ENCODE measurements at places on chromosomes 2 and 18.
A peak's percentile ranks its signal among the peaks of the same experiment; 100 is the strongest.

DNA sequence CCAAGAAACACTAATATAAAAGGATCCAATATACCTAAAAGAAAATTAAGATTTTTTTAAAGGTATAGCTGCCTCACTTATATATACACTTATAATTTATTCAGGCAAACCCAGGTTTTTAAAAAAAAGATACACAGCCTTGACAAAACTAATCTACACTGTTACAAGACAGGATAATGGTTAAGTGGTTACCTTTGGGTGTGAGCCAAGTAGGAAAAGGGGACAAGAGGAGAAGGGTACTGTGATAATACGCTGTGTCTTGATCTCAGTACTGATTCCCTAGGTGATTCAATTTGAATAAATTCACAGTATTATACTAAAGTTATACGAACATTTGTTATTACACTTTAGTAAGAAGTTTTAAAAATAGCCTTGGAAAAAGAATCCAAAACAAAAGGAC lies 30.6 kb downstream of the KLHL41 start:
- no peak for DNase-seq

GRCh38 chr2:111121028-111121827 lies 514 bp downstream of the BCL2L11 start:
- no peak for DNase-seq

GRCh38 chr2:40282428-40282827 lies 169.5 kb downstream of the SLC8A1 start:
- no peak for DNase-seq

GRCh38 chr2:239979243-239980023 lies 45.7 kb downstream of the NDUFA10 start:
- no peak for DNase-seq

GRCh38 chr2:28063492-28063962 lies 173.0 kb downstream of the BABAM2 start:
- peak; percentile 69 for DNase-seq

DNA sequence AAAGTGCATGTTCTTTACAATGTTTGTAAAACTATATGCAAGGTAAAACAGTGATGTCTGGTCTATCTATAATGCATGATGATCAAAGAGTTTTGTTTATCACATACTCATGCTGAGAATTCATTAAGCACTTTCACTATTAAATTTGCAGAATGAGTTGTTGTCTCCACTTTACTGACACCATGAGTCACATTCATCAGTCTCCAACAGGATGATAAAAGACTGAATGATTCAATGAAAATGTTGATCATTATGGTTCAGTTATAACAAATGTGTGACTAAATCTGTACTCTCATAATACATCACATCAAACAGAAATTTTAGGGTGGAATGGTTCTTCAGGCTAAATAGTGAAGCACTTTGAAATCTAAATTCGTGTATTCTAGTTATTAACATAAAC lies 129.0 kb downstream of the ERBB4 start:
- no peak for DNase-seq

DNA sequence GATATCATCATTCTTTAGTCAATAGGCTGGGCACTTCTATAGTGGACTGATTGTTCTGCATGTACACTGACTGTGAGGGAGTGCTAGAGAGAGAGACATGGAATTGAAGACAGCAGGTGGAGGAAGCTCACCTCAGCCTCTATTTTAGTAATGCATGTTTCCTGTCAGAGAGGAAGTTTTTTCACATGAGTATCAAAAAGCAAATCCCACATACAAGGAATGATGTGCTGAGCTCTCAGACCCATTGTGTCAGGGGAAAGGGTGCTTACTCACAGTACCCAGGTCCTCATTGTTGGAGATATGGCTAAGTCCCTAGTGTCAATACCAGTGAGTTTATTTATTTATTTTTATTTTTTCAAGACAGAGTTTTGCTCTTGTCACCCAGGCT lies 9.9 kb upstream of the CDK15 start:
- no peak for DNase-seq

- DNase-seq, result peak; percentile 42
Measured at GRCh38 chr2:121810959-121811853, 55.8 kb downstream of the TSN start.

DNA sequence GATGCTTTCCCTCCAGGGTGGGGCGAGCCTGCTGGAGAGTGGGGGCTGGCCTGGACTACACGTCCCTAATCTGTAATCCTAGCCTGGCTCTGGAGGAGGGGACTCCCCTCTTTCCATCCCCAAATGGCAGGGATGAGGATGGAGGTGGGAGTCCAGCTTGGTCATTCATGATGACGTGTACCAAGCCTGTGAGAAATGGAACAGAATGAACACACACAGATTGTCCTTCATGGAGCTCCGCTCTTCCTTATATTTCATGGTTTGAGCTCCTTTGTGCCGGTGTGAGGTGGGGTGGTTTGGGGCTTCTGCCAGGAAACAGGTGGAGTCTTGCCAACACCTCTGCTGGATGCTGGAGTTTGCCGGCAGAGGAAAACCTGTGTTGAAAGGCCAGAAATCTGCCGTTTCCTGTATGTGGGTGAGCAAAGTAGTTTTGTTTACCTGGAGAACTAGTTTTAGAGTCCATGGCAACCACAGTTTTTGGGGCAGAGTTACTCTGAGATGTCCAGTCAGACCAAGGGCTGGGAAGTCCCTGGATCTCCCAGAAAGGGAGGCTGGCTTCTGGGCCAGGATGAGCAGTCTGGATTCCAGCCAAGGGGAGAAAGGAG lies 417.6 kb upstream of the MEX3C start:
- no peak for DNase-seq

- peak; percentile 74 for DNase-seq
Measured at GRCh38 chr2:48420512-48421197, 109.3 kb upstream of the STON1 start.

DNA sequence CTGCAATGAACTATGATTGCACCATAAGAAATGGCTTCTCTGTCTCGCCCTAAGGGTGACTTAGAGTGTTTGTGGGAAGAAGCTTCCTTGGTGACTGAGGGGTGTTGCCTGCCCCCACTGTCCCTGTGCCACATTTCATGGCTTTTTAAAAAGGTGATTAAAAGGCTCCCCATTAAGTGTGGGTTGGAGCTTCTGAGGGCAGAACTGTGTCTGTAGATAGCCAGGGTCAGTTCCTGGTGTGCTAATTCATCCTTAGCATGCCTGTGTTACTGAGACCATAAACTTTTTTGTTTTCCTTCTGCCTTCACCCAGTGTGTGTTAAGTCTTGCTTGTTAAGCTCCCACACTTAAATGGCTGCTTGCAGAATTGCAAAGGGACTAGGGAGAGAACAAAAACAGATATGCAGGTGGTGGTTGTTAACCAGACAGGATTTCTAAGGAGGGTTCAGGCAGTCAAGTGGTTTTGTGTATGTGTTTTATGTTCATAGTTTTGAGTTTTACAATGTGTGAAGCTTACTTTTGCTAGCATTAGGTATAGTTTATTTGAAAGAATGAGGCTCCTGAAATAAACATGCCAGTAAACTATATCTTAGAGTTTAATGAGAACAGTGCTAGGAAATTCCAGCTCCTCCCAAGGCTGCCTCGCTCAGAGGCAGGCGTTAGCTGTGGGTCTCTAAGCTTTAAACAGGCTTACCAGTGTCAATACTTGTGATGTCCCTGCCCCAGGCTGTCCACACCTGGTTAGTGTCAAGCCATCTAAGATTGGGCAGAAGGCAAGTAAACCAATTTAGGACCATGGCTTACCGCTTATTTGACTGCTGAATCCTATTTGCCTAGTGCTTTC lies 14.5 kb downstream of the CERS6 start:
- DNase-seq, result no peak

GRCh38 chr2:34307636-34308035 lies 708.5 kb upstream of the FAM98A start:
- DNase-seq, result no peak

GRCh38 chr18:57859314-57859713 lies 56.2 kb upstream of the ATP8B1 start:
- no peak for DNase-seq

DNA sequence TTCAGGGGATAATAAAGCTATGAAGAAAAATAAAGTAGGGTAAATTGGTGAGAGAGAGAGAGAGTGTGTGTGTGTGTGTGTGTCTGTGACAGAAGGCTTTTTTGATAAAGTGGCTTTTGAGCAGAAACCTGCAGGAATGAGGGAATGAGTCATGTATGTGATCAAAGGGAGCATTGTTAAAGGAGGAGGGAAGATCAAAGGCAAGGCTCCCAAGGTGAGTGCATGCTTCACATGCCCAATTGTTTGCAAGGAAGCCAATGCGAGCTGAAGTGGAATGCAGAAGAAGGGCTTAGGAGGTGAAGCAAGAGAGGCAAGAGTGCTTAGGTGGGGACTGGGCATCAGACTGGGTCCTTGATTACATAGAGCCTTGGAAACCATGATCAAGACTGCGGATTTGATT lies 96.8 kb downstream of the DNAH6 start:
- DNase-seq, result no peak

DNA sequence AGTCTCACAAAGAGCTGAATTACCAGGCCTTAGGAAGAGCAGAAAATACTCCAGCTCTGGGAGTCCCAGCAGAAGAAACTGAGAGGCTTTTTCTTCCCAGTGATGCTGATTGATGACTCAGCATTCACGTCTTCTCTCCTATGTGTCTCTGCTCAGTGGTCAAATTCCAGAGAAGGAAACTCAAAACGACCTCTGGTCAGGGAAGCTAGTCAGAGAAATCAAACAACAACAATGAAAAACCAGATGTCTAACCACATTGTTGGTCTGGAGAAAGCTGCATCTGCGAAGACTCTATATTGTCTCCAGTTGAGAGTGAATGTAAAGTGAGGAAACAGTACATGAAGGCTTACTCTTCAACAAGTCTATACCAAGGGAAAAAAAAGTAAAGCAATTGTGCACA lies 28.6 kb upstream of the CERS6 start:
- peak; percentile 87 for DNase-seq

- DNase-seq, result no peak
Measured at GRCh38 chr2:121342751-121343150, 57.7 kb upstream of the TFCP2L1 start.

DNA sequence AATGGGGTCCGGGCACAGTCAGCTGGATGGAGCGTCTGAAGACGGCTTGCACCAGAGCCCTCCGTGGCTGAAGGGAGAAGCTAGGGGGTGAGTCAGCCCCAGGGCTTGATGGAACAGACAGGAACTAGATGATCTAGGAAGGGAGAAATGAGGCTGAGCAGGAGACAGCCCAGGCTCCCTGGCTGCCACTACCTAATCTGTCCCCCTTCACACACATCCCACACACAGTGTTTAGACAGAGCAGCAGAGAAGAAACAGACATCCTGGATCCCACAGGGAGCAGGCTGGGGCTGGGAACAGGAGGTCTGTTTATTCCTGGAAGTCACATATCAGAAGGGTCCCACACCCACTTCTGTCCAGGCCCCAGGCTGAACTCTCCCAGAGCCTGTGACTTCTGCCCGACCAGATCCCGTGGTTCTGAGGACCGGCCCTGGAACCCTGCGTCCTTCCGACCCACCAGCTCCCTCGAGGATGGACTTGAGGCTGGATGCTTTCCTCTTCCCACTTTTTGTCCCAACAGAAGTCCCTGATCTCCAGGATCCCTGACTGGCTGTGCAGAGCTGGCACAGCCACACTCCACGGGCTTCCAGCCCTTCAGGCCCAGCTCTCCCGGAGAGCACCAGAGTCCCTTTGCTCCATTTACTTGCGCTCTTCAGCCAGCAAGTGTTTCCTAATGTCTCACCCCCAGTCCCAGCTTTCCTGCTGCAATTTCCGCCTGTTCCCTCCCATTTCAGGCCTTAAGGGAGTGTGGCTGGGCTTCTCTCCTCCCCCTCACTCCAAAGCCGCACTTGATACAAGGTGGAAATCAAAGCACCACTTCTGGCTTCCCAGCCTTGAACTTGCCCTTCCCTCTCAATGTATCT lies 1.5 kb upstream of the GPBAR1 start:
- DNase-seq, result peak; percentile 20

- no peak for DNase-seq
Measured at GRCh38 chr2:6906165-6906741, 11.0 kb upstream of the RNF144A start.

DNA sequence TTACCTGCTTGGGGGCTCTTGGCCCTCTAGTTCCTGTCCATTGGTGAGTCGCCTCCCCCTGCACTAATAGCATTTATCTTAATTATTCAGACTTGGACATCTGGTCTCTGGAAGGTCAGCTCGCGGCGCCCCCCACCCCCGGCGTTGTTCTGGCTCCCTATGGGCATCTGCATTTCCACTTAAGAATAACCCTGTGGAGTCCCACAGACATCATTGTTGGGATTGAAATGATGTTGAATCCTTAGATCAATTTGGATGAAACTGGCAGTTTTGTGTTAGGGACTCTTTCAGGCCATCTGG lies 313.8 kb upstream of the HS6ST1 start:
- no peak for DNase-seq

DNA sequence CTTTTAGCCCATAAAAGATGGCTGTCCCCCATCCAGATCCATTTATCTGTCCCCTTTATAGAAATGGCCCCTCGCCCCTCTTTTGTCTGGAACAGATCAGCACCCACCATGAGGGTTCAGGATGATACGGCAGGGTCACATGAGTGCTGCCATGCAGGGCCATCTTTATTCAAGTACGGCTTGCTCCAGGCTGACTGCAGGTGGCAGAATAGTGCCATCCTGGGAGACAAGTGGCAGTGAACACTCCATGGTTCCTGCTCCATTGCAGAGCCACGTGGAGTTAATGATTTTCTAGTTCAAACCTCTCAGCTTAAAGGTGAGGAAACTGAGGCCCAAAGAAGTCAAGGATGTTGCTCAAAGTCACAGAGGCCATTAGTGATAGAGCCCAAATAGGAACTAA lies 180.6 kb downstream of the CLIP4 start:
- DNase-seq, result no peak

DNA sequence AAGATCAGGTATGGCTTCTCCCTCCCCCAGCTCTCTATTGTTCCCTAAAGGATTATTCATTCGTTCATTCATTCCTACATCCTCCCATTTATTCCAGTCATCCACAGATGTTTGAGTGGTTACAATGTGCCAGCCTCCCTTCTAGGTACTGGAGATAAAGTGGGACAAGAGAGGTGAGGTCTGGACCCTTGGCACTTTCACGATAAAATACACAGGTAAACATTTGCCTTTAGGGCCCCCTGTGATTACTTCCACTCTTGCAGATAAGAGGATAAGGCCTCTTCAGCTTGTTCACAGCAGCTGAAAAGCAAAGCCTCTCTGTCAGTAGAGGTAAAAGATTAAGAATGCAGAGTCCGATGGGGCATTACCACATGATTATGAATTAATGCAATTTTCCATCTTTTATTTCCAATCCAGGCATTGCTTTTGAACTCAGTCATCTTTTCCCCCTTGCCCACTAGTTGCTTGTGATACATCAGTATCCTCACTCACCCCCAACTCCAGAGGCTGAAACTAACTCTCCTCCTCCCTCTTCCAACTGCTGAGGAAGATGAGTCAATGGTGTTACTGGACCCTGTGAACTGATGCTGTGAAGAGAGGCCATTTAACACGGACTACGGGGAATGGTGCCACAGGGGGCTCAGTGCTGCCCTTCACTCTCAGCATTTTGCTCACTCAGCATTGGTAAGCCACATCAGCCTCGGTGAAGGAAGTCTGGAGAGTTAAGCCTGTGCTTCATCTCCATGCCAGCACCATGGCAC lies 1.1 kb upstream of the DPP4 start:
- DNase-seq, result no peak

- DNase-seq, result no peak
Measured at GRCh38 chr2:59584958-59585357, 968.5 kb downstream of the BCL11A start.
